ENCODE measurements at places on chromosomes 7 and 10.

- DNase-seq: no peak
Measured at GRCh38 chr10:46530249-46531186, 25.9 kb downstream of the GPRIN2 start.

- DNase-seq: no peak
Measured at GRCh38 chr7:15309872-15310271, 251.9 kb downstream of the AGMO start.

GRCh38 chr10:78312197-78313047, 278.8 kb downstream of the RPS24 start:
- no peak for DNase-seq

DNA sequence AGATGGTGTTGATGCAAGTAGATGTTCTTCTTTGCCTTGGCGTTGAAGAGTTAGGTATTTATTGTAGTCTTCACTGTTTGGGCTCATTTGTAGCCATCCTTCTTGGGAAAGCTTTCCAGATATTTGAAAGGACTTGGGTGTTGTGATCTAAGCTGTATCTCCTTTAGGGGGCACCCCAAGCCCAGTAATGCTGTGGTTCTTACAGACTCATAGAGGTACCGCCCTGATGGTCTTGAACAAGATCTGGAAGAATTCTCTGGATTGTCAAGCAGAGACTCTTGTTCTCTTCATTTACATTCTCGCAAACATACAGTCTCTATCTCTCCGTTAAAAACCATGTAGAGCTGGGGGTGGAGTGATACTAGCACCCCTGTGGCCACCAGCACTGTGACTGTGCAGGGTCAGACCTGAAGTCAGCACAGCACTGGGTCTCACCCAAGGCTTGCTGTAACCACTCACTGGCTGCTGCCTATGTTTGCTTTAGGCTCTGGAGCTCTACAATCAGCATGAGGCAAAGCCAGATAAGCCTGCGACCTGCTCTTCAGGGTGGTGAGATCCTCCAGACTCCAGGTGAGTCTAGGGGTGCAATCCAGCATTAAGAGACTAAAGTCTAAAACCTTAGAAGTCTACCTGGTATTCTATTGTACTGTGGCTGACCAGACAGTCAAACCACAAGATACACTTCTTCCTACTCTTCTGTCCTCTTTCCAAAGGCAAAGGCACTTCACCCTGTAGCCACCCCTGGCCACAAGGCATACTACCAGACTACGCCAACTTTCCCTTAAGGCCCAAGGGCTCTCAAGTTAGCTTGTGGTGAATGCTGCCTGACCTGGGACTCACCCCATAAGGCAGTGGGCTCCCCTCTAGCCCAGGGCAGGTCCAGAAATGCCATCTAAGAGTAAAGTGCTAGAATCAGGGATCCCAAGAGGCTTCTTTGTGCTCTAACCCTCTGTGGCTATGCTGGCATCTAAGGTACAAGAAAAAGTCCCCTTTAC, 209.7 kb upstream of the TMEM196 start:
- DNase-seq: no peak

- no peak for DNase-seq
Measured at GRCh38 chr7:149850716-149851115, 12.5 kb downstream of the ZNF862 start.

GRCh38 chr10:28711776-28712175, 34.5 kb downstream of the BAMBI start:
- DNase-seq: no peak

DNA sequence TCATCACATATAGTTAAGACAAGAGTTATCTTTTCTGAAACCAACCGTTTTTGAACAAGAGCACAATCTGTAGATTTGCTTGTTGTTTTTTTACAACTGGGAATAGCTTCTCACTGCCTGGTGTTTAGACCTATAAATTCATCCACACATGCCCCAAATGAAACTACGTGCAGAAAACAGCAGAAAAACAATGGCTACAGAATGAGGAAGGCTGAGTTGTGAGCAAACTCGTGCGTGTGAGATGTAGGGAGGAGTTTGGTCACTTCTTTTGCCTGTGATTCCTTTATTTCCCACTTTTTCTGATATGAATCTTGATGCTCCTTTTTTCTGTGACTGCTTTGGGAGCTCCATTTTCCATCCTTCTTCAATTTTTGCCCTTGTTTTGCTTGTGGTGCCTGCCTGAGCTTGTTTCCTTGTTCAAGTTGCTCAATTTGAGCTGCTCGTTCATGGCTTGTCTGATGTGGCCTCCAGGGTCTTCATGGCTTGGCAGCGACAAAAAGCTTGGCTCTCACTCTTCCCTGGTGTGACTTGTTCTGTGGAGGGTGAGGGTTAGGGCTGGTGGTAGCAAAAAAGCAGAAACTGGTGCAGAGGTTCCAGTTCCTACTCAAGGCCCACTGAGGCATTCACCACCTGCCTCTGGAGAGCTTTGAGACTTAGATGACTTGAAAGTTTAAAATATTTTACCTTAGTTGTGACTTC, 76.9 kb downstream of the ZNF365 start:
- DNase-seq: no peak

GRCh38 chr7:7979558-7979957, 11.0 kb downstream of the GLCCI1 start:
- DNase-seq: no peak

DNA sequence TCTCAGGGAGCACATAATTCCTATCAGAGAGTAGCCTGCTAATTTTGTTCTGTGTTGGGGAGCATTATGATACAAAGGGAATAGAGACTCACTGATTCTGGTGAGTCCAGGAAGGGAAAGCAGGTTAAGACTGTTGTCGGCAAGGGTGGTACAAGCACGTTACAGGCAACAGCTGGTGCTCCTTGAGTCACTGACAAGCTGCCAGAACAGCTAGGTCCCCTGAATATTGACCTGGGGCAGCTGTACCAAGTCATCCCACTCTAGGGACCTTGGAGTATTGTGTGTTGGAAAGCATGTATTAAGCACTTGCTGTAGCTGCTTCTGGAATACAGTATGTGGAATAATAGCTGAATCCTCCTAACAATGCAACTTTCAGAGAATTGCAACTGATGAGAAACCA, 37.0 kb upstream of the GLCCI1 start:
- no peak for DNase-seq

DNA sequence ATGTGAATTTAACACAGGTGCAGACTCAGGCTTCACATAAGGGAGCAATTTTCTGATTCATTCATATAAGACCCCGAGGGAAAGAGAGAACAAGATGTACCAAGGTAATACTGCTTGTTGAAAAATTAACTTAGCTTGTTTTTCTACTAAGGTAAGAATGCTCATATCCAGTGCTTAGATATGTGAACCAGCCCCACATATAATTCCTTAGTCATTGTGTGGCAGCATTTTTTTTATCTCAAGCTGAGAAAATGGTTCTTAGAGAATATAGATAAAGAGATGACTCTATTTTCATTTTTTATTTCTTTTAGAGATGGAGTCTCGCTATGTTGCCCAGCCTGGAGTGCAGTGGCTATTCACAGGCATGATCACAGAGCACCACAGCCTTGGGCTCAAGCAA, 121.8 kb upstream of the SEM1 start:
- DNase-seq: no peak

DNA sequence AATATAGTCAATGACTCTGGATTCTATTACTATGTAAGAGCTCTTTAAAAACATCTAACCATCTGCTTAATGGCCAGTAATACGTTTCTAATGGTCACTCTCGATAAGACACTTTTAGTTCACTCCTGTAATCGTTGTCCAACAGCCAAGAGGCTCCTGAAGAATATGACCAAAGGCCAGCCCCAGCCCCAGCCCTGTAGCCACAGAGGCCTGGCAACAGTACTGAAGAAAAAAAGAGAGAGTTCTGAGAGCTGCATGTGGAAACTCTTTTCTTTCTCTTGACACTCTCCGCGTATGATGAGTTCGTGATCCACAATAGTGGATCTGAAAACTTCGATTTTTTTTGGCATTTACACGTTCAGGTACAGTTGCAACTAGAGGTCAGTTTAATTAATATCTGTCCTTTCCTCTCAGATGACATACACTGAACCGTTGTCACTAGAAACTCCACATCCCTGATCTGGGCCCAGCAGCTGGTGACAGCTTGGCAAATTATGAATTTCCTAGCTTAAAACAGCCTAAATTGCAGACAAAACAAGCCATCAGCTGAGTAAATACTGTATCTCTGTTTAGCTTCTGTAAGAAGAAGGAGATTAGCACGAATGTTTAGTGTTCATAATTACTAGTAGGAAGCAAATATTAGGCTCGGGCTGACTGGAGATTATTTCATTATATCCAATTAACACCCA, 456.7 kb downstream of the LRMDA start:
- peak; percentile 66 for DNase-seq

DNA sequence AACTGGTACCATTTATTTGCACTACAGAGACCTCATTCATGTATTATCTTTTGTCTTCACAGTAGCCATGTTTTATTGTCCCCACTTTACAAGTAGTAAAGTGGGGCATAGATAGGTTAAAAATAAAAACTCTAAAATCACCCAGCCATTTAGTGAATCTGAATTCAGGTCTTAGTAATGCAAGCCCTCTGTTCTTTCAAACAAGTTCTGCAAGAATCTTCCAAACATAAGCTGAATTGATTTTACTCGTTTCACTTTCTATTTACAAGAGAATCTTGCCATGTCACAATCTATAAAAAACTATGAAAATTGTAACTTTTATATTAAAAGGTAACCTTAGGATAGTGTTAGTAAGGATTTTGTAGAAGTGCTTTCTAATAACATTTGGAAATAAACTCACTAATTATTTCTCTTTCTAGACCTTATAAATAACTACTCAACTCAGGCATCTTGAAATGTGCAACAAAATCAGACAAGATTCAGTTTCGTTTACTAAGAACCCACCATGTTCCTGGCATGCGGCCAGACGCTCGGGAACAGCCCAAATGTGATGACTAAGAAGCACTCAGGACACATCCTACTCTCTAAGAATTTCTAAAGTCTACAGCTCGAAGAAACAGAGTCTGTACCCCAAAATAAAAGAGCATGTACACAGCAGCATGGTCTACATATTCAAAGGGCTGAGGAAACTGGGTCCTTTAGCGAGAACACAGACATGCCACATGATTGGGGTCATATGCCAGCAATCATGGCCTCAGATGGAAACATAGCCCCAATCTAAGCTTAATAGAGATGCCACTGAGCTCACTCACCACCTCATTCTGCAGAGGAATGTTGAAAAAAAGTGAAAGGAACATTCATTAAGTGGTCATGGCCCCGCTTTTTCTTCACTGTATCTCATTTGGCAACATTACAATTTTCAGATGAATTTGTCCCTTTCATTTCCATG, 167.6 kb downstream of the AMPH start:
- no peak for DNase-seq

DNA sequence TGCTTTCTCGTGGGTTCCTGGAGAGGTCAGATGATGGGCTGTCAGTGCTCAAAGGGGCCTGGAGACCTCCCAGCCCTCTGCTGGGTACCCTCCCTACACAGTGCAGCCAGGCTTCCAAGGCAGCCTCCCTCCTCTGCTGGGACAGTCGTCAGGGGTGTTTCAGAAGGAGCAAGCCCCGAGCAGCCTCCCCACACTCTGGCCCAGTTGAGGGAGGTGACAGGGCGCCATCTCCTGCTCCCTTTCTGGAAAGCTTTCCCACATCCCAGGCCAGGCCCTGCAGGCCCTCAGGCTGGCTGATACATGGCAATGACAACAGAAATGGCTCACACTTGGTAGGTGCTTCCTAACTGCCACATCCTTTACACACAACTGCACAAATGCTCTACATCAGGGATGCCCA, 32.1 kb downstream of the KCNMA1 start:
- no peak for DNase-seq

DNA sequence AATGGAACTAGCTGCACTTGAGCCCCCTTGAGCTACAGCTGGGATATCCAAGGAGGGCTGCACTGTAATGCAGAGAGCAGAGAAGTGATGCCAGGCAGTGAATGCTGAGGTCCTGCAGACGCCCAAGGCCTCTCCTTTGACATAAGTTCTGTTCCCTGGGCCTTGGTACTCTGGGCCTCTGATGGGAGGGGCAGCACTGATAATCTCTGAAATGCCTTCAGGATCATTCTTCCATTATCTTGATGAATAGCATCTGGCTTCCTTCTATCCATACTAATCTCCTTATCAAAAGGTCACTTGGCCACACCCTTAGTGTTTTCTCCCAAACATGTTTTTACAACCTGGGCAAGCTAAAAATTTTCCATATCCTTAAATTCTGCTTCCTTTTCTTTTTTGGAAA, 6.9 kb downstream of the GRB10 start:
- DNase-seq: no peak

DNA sequence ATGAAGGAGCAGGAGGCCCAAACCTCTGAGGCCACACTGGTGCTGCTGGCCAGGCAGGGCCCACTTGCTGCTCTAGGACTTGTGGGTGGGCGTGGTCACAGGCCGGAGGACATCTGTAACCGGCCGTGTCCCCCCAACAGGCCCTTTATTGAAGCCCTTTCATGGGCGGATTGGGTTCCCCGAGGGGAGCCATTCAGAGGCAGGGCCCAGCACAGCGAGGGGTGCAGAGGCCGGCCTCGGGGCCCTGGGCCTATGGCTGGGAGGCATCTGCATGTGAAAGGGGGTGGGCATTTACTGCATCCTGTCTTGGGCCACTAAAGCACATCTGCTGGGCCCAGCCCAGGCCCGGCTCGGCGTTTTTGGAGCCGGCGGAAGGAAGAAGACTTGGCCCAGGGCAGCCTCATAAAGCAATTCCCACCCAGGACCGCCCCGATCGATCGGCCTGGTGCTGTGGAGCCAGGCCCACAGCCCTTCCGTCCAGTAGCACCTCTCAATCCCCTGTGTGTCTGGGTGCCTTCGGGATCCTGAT, 8.4 kb downstream of the LHPP start:
- no peak for DNase-seq

DNA sequence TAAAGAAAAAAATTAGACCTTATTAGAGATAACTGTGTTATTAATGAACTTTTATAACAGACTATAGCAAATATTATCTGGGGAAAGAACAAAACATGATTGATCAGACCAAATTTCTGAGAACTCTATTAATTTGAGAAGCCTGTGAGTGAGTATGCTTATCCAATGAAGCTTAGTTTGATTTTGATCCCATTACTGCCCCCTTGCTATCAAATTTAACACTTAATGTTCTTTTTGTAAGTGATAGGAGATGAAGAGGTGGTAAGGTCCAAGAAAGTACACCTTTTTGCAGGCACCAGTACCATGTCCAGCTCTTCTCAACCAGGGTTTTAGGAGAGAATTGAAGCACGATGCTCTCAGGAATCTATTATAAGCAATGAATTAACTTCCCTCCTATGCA, 49.9 kb downstream of the ZNF365 start:
- no peak for DNase-seq

- no peak for DNase-seq
Measured at GRCh38 chr7:18532813-18533212, 37.3 kb downstream of the HDAC9 start.

GRCh38 chr10:130169136-130169859, 33.1 kb downstream of the GLRX3 start:
- DNase-seq: peak; percentile 25

Measured in NCI-H2081 treated with DMSO at 0.1 percent for 48 hours (cell line).